Stimulated activated CD8-positive, alpha-beta memory T cell treated with anti-CD3 and anti-CD28 coated beads, Interleukin-2, amount 100 ng/mL, for 1 hour (primary cell): ENCODE measurements at places on chromosomes 1 and 21.
A peak's percentile ranks its signal among the peaks of the same experiment; 100 is the strongest.

GRCh38 chr1:85134583-85135391 is 66.0 kb downstream of the SYDE2 start:
- DNase-seq: no peak

GRCh38 chr21:33197496-33197895 is 32.2 kb upstream of the IFNAR2 start:
- DNase-seq: no peak

- DNase-seq: no peak
These were observed 583 bp downstream of the MEF2D start for GRCh38 chr1:156499842-156500542.

DNA sequence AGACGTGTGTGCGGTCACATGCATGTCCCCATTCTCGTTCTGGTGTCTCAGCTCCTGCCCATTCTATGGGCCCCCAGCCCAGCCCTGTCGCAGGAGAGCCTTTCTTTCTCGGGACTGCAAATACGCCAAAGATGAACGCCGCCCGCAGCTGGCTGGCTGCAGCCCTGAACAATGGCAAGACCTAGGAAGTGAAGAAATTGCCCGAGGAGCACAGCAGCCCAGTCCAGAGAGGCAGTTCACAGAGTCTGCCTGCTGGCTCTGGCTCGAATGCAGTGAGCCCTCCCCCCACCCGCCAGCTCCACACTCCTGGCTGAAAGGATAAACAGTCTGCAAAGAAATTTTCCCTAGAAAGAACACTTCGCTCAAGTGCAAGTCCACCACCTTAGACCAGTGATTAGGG is 23.3 kb downstream of the PAX7 start:
- no peak for DNase-seq

DNA sequence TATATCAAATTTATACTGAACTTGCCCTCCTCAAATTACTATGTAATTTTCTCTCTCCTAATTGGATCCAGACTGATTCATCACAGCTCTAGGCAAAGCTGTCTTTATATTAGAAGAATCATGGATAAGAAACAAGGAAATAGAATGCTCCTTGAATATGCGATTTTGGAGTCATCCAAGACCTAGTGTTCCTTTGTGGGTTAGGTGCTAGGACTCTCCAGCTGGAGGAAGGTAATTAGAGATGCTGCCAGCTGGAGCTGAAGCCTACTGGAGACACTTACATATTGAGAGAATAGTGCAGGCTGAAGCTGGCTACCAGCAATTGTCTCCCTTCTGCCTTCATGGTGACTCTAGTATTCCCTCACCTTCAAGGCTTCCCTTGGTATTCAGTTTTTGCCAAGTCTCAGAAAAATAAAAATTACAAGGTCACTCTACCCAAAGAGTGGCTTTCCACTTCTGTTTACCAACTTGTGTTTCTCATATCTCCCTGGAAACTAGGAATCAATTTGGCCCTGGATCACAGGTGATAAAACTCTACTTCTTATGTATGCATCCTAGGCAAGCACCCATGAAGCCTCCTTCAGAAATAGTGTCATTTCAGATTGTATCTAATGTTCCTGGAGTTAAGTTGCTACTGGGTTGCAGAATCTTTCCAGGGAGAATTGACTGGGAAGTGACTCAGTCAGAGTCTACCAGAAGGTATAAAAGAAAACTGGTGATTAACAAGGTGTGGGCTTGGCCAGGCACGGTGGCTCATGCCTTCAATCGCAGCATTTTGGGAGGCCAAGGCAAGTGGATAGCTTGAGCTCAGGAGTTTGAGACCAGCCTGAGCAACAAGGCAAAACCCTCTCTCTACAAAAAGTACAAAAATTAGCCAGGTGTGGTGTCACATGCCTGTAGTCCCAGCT is 24.4 kb upstream of the DOCK7 start:
- DNase-seq: no peak

DNA sequence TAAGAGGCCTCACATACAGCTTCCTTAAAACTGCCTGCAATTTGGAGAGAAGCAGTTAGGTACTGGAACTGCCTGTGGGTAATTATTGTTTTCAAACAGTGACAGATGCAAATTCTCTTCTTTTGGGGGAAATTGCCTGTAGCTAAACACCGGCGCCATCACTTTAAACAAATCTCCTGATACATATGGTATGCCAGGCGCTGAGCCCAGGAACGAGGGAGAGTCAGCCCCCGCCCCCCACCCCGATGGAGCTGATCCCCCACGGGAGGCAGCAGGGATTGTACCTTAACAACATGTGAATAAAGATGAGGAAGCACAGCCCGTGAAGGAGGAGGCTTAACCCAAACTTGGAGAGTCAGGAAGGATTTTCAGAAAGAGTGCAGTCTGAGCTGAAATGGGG is 7.1 kb downstream of the TMEM51 start:
- DNase-seq: no peak

GRCh38 chr1:61043010-61043820 is 39.1 kb upstream of the NFIA start:
- DNase-seq: peak; percentile 66

GRCh38 chr1:22362626-22363402 is 88.8 kb upstream of the ZBTB40 start:
- no peak for DNase-seq

DNA sequence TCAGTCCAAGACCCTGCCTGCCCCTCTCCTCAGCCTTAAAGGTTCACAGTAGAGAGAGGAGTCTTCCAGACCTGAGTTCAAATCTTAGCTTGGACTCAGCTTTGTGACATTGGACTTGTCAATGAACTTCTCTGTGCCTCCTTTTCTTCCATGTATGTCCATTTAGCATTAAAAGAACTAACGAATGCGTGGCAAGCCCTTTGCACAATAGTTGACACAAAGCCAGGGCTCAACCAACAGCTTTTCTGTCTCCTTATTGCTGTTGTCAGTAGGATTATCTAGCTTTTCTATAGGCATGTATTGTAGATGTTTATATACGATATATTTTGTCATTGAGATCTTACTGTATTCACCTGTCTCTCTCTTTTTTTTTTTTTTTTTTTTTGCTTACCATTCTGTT is 450.8 kb downstream of the PTPRU start:
- DNase-seq: no peak

- DNase-seq: no peak
These were observed 45.2 kb downstream of the CHD5 start for GRCh38 chr1:6134741-6135510.

- DNase-seq: no peak
These were observed 52.0 kb upstream of the COL11A1 start for GRCh38 chr1:103160281-103160680.

GRCh38 chr1:239527051-239527693 is 140.8 kb downstream of the CHRM3 start:
- DNase-seq: no peak

GRCh38 chr1:225253173-225253572 is 174.7 kb downstream of the LBR start:
- DNase-seq: no peak

- no peak for DNase-seq
These were observed 23.3 kb downstream of the LRRC41 start for GRCh38 chr1:46280092-46280491.

DNA sequence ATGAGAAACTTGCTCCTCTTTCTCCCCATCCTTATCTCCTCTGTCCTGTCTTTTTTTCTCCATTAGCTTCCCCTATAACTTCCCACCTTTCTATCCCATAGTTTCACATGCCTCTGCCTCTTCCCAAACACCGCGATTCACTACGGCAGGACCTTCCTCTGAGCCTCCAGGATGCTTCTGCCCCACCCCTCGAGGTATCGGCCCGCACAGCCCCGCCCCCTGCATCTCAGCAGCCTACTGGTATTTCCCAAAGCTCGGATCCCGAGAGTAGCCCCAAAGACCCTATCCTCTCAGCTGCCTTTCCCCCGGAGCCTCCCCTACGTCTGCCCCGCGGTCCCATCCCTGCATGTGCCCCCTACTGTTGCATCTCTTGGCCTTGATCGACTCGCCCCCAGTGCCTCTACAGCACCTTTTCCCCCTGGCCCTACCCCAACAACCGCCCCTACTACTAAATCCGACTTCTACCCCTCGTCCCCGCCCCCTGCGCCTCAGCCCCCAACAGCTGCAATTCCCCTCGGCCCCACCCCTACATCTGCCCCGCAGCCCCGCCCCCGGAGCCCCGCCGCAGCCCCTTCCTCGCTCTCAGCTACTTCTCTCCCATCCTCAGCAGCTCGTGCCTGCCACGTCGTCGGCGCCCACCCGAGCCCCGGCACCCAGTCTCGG is 512 bp downstream of the PIAS3 start:
- DNase-seq: peak; percentile 10

GRCh38 chr1:95183952-95184351 is 50.1 kb upstream of the RWDD3 start:
- no peak for DNase-seq

DNA sequence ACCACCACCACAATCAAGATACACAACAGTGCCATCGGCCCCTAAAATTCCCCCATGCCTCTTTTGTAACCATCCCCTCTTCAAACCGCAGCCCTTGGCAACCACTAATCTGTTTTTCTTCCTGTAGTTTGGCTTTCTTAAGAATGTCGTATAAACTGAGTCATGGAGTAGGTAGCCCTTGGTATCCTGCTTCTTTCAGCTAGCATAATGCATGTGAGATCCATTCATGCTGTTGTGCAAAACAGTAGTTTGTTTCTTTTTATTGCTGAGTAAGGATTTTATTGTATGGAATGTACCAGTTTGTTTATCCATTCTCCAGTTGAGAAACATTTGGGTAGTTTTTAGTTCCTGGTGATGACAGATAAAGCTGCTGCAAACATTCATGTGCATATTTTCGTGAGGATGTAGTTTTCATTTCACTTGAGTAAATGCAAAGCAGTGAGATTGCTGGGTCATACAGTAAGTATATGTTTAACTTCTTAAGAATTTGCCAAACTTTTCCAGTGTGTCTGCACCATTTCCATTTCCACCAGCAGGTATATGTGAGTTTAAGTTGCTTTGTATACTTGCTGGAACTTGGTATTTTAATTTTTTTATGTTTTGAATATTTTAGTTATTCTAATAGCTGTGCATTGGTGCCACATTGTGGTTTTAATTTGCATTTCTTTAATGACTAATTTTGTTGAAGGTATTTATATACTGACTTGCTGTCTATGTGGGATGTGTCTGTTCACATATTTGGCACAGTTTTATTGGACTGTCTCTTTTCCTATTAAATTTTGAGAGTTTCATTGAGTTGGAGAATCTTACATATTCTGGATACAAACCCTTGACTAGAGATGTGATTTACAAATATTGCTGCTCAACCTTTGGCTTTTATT is 148.4 kb upstream of the MAP1LC3C start:
- DNase-seq: no peak

DNA sequence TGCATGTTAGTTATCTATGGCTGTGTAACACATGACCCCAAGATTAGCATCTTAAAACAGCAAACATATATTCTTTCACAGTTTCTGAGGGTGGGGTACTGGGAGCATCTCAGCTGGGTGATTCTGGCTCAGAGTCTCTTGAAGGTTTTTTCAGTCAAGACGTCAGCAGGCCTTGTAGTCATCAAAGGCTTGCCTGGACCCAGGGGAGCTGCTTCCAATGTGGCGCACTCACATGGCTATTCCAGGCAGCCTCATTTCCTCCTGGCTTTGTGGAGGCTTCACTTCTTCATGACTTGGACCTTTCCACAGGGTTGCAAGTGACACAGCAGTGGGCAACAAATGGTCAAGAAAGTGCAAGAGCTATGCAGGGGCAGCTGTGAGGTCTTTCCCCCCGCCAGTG is 114.7 kb downstream of the ACTL8 start:
- no peak for DNase-seq

DNA sequence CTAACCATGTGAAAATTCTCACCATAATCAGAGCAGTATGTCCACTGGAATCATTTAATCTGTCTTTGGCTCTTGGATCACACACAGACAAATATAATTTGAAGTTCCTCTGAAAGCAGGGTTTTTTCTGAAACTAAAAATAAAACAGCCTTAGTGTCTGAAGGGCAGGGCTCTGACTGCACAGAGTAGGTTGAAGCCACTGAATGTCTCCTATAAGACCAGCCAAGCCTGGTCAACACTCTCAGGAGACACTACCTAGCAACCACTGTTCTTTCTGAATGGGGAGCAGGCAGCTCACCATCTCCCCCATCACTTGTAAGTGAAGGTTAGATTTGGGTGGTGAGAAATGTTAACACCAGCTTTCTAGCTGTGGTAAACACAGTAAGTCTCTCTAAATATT is 16.1 kb upstream of the TMEM183A start:
- DNase-seq: no peak

- no peak for DNase-seq
These were observed 75.4 kb downstream of the CEP170 start for GRCh38 chr1:243179720-243180119.

GRCh38 chr1:212655668-212656440 is 43.8 kb downstream of the BATF3 start:
- DNase-seq: no peak

DNA sequence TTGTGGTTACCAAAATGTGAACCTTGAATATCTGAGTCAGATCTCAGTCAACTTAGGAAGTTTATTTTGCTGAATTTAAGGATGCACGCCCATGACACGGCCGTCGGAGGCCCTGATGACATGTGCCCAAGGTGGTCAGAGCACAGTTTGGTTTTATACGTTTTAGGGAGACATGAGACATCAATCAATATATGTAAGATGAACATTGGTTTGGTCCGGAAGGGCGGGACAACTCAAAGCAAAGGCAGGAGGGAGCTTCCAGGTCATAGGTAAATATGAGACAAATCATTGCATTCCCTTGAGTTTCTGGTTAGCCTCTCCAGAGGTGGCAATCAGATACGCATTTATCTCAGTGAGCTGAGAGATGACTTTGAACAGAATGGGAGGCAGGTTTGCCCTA is 1.0 kb upstream of the PRMT2 start:
- no peak for DNase-seq

DNA sequence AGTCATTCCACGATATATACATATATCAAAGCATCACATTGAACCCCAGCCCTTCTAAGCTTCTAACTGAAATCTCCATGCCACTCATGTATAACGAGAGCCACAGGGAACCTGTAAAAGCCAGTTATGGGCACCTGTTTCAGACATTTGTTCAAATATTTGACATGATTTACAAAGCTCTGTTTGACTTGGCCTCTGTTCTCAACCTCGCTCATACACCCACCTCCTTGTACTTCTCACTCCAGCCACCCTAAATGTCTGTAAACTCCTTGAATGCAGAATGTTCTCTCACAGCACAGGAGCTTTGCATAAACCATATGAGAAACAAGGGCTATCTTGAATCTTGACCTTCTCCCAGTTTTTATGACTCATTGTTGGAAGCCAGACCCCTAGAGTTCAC is 36.9 kb upstream of the CD2 start:
- no peak for DNase-seq

GRCh38 chr1:8938232-8938999 is 7.3 kb upstream of the CA6 start:
- DNase-seq: no peak

DNA sequence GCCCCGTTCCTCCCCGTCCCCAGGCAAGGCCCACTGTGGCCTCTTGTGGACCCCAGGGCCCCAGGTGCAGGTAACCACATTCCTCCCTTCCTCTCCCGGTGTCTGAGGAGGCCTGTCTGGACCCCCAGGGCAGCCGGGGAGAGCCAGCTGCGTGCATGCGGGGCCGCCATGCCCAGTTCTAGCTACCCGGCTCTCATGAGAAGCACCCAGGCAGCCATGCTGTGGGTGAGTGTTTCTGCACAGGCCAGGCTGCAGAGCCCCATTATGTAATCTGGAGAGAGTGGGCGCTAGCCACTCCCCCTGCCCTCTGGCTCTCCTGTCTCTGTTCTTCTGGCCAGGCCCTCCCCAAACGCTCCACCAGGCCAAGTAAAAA is 18.4 kb upstream of the PLEKHG5 start:
- no peak for DNase-seq
